T-helper 9 cell (primary cell): ENCODE measurements at places on chromosomes 11 and 22.

DNA sequence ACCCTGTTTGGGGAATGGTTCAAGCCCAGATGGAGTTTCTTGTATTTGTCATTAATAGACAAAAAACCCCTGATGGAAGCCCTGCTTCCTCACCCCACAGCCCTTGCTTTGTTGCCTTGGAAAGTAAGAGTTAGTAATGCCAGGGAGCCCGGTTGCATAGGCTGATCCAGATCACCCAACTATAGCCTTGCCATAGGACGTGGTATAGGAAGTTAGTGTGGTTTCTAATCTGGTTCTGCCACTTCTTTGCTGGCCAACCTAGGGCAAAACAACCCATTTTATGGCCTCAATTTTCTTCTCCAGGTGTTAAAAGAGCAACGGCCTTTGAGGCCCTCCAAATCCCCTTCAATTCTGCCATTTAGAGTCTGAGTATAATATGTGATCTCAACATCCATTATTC lies 97.9 kb downstream of the STIM1 start:
- no peak for DNase-seq

DNA sequence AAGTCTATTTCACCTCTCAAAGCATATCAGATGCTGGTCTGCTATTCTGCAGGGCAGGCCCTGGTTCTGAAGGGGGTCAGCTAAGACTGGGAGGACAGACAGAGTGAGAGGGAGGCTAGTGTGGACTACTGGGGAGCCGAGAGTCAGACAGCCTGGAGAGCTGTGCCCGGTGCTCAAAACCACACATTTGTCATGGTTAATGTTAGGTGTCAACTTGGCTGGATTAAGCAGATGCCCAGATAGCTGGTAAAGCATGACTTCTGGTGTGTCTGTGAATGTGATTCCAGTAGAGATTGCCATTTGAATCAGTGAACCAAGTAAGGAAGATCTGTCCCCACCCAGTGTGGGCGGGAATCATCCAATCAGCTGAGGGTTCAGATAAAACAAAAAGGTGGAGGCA lies 102.6 kb downstream of the SNX19 start:
- DNase-seq = no peak

DNA sequence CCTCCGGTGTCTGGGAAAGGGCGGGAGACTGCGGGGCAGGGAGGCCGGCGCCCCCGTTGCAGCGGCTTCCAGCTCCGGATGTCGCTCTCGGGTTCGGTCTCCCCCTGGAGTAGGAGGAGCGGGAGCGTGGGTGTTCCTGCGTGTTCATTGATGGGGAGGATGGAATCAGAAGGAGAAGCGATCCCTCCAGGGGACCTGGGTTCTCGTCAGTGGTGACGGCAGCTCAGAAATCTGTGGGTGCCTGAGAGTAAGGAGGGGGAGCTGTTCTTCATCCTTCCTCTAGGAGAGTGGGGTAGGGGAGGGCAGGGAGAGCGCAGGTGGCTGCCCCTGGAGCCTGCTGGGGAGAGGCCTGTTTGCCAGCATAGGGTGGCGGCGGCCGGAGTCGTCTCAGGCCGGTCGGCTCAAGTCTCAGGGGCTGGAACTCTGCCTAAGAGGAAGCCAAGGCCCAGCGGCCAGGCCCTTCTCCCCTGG lies 1.1 kb downstream of the UBASH3B start:
- DNase-seq = peak; percentile 24

DNA sequence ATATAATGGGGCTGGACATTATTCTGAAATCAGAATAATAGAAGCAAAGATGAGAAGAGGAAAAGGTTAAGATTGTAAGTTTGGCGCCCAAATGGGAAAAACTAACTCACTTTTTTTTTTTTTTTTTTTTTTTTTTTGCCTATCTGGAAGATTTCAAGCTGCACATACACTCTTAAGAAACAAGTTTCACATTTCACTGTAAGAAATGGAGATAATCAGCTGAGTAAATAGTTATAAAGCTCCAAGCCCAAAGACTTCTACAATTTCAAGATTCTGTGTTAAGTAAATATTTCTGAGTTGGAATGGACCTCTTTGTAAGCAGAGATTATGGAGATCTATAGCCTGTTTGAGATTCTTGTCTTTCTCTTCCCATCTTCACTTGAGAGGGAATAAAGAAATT lies 140.0 kb downstream of the SLC17A6 start:
- DNase-seq = no peak

DNA sequence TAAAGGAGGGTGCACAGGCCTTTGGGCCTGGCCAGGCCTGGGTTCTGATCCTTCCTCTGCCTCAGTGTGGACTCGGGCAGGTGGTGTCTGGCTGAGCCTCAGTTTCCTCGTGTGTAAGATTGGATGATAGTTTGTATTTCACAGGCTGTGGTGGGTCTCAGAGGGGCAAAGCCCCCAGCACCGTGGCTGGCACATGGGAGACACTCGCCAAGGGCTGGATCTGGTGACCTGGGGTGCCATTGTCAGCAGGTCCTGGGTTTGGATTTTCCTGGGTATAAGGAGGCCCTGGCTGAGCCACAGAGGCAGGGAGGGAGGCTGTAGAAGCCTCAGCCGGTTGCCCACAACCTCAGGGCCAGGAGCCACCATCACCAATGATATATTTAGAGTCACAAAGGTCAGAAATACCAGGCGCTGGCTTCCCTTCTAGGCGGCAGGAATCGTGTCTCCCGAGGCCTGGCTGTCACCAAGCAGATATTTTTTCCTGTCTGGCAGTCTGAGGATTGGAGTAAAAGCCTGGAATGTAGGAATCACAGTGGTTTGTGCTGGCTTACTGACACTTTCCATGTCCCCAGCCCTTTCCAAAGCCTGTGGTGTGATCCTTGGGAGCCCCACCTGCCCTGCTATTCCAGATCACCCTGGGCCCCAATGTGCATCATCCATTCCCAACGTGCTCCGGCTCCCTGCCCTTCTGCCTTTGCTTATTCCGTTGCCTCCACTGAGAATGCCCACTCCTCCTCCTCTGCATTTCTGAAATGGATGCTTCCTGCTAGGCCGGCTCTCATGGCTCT lies 15.6 kb downstream of the KCNC1 start:
- no peak for DNase-seq

DNA sequence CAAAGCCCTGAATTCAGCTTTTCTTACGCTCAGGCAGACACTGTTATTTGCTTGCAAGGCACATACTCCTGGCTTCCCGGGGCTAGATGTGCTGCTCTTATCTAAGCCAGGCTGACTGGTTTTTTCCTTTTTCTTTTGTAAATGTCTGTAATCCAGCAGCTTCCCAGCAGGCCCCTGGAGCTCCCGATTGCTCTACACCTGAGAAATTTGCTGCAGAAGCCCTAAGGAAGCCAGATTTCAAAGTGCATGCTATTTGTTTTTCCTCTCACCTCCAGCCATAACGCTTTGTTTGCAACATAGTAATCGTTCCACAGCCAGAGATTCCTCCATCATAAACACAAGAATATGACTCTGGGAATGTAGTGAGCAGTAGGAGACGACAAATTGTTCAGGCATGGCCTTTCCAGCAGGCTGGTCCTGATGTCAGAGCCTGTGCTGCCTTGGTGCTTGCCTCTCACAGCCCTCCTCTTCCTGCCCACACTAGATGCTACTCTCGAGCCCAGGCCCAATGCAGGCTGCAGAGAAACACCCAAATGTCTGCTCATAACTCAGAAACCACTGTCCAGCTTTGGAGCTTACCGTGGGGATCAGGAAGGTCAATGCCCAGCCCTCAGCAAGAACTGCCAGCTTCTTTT lies 54.7 kb upstream of the SLC6A5 start:
- DNase-seq = no peak

GRCh38 chr11:67022341-67022933 lies 497 bp upstream of the SYT12 start:
- DNase-seq = no peak

GRCh38 chr11:70176940-70177689 lies 26.0 kb upstream of the FADD start:
- DNase-seq = peak; percentile 44

DNA sequence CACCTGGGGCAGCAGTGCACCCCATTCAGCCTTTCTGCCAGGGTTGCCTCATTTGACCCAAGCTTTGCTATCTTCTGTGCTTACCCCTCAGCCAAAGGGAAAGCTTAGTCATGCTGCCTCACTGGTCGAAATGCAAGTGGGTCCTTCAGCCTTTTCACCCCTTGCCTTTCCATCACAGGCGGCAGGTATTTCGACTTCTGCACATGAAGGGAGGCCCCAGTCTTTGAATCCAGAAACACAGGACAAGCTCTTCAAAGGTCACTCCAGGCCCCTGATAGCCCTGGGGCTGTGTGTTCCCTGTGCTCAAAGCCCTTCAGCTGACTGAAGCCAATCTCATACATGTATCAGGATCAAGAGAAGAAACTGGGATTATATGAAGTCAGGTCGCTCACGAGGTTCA lies 129.7 kb downstream of the SNX19 start:
- DNase-seq = no peak

GRCh38 chr22:26763633-26764361 lies 106.4 kb downstream of the MIAT start:
- DNase-seq = no peak

DNA sequence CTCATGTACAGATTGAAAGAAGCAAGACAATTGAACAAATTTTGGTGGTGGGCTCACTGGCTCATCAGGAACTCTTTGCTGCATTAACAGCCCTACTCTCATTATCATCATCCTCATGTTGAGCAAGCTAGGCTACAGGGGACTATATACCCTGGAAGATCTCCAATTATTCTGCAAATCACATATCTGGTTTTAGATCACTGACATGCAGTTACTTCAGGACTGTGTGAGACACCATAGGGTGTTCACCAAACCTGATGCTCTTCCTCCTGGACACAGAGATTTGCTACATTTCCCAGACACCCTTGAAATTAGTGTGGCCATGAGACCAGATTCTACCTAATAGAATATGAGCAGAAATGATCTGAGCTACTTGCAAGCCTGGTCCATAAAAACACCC lies 23.0 kb upstream of the ME3 start:
- DNase-seq = no peak

GRCh38 chr11:6414874-6415328 lies 4.0 kb downstream of the APBB1 start:
- DNase-seq = no peak

DNA sequence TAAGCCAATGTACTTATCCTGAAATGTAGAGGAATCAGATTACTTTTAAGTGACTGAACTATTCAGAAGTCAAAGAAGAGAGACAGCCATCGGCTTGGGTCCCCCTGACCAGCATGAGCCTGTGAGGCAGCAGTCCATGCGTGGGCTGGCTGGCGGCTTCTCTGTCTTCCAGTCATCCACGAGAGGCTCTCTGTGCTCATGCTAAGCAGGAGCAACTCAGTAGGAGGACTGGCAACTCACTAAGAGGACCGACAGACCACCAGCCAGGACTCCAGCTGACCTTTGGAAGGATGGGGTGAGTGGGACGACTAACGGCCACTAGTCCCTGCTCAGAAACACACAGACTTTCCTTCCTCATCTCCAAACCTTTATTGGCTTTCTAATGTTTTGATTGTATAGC lies 43.6 kb downstream of the ARFGAP3 start:
- no peak for DNase-seq

GRCh38 chr11:46295312-46296058 lies 18.0 kb downstream of the CREB3L1 start:
- DNase-seq = peak; percentile 62

DNA sequence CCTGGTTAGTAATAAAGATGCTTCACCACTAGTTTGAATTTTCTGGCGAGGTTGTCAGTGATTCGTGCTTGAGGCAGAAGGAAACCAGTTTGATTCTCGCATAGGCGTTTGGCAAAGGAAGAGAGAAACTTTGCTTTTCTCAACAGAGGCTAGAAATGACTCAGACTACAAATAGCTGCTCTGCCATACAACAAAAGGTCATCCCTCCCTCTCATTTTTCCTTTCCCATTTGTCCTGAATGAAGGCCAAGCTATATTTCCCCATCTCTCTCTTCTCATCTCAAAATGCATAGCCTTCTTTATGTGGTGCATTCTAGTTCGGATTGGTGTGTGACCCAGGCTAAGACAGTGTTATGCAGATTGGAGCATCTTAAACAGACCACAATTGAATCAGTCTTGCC lies 741.4 kb downstream of the NTM start:
- no peak for DNase-seq

GRCh38 chr11:67276781-67277230 lies 10.5 kb downstream of the GRK2 start:
- DNase-seq = no peak

- no peak for DNase-seq
Measured at GRCh38 chr11:71183878-71184277, 68.5 kb downstream of the SHANK2 start.

- no peak for DNase-seq
Measured at GRCh38 chr22:29214232-29214631, 8.5 kb downstream of the EMID1 start.

GRCh38 chr11:120316880-120317688 lies 8.0 kb upstream of the TLCD5 start:
- no peak for DNase-seq

GRCh38 chr11:67562963-67563704 lies 20.5 kb upstream of the GSTP1 start:
- no peak for DNase-seq

DNA sequence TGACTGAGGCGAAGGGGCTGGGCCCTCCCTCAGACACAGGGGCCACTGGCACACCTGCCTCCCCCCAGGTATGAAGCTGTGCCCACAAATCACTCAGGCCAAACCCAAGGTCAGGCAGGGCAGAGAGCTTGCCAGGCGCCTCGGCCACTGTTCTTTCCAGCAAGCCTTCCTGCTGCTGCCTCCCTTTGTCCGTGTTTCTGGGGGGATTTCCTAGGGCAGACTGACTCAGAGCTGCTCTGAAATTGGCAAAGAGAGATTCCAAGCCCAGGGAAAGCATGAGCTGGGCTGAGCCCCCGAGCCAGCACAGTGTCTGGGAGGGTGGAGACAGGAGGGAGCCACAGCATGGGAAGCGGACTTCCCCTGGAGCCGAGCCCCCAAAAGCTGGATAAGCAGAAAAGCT lies 33.2 kb downstream of the PPP2R1B start:
- DNase-seq = no peak

GRCh38 chr22:37794376-37794775 lies 13.4 kb upstream of the GCAT start:
- DNase-seq = no peak

DNA sequence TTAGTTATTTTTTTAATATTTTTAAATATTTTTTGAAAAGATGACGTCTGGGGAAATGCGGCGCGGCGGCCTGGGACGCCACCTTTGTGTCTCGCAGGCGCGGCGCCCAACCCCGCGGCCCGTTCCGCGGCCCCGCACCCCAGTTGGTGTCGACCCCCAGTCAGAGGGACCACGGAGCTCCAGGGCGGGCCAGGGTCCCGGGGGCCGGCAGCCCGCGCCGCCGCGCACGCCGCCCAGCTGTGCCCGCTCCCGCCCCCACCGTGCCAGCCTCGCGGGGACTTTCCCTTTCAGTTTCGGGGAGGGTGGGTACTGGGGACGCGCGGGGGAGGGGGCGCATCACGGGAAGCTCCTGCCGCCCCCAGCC lies 1.6 kb downstream of the CCND1 start:
- DNase-seq = no peak

GRCh38 chr11:5102246-5102645 lies 32.9 kb downstream of the OR52E1 start:
- no peak for DNase-seq

DNA sequence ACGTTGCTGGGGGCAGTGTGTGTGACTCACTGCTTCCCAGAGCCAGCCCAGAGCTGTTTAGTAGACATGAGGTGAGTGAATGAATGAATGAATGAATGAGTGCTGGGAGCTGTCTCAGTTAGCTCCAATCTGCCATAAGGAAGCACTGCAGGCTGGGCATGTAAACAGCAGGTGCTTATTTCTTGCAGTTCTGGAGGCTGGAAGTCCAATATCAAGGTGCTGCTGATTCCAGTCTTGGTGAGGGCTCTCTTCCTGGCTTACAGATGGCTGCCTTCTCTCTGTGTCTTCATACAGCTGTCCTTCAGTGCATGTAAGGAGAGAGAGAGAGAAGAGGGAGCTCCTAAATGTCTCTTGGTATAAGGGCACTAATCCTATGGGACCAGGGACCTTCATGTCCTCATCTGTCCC lies 4.1 kb downstream of the C11orf21 start:
- no peak for DNase-seq

- no peak for DNase-seq
Measured at GRCh38 chr11:134098566-134099184, 29.8 kb downstream of the JAM3 start.
